Progenitor cell of endocrine pancreas (in vitro differentiated cells): ENCODE measurements at places on chromosomes 5 and 9.

- no peak for DNase-seq
These were observed 6.0 kb downstream of the B4GALT1 start for GRCh38 chr9:33161011-33161588.

DNA sequence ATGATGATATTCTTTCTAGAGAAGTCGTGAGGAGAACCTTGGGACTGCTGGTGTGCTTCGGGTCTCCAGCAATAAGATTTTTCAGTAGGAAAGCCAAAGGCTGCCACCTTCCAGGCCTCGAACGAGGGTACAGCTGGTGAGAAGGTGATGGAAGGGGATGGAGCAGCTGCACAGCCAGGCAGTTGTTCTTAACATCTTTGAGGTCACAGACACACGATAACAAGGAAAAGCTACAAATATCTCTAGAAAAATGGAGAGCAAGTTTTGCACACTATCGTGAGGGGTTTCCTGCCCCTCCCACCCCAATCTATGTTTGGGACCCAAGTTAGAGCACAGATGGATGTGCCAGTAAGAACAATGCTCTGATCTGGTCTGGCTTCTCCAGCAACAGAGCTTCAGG is 6.8 kb upstream of the IL7R start:
- DNase-seq: no peak

GRCh38 chr9:74610523-74611061 is 113.5 kb downstream of the RORB start:
- DNase-seq: no peak

DNA sequence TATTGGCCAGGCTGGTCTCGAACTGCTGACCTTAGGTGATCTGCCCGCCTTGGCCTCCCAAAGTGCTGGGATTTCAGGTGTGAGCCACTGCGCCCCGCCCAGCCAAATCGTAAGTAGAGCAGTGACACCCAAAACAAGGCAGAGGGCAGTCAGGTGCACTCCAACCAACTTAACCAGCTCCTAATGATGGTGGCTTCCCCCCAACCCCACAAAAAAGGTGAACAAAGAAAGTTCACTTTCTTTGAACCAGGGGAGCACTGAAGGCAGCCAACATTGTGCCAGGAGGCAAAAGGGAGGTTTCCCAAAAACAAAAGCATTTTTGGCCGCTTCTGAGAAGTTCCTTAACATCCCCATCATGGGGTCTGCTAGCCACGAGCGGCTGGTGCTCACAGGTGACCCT is 9.6 kb downstream of the GMCL2 start:
- no peak for DNase-seq

- no peak for DNase-seq
These were observed 156.3 kb downstream of the PARP8 start for GRCh38 chr5:50822761-50823160.

- no peak for DNase-seq
These were observed 58.4 kb upstream of the RAPGEF1 start for GRCh38 chr9:131798246-131798645.

GRCh38 chr9:112447283-112447761 is 39.3 kb upstream of the KIAA1958 start:
- DNase-seq: no peak

- no peak for DNase-seq
These were observed 146.5 kb downstream of the MEF2C start for GRCh38 chr5:88736494-88736893.

- DNase-seq: no peak
These were observed 92.1 kb downstream of the PBX3 start for GRCh38 chr9:125839317-125839716.

- DNase-seq: no peak
These were observed 54.9 kb upstream of the BOD1 start for GRCh38 chr5:173671121-173671949.

- no peak for DNase-seq
These were observed 106.0 kb downstream of the MVB12B start for GRCh38 chr9:126432659-126433058.

- no peak for DNase-seq
These were observed 39.8 kb downstream of the ANXA2R start for GRCh38 chr5:43000111-43000840.

DNA sequence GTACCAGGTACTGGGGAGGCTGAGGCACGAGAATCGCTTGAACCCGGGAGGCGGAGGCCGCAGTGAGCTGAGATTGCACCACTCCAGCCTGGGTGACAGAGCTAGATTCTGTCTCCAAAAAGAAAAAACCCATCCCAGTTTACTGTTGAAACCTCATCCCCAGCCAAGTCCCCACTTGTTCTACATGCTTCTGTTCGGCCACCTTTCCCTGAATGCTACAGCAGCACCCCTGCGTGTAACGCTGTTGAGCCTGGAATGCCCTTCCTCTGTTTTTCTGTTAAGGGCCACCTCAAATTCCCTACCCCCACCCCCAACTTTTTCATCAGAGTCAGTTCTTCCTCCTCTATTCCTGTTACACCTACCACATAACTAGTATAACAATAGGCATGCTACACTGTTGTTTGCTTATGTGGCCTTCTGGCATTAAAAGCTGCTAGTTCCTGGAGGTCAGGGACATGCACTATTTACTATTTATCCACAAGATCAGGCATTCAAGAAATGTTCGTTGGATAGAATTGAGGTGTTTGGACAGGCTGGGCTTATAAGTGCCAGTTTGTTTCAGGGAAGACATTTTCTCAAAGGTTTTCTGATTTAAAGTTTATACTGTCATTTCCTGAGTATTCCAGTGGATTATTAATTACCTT is 47.1 kb upstream of the C5orf47 start:
- no peak for DNase-seq

- DNase-seq: no peak
These were observed 127.0 kb downstream of the NNT start for GRCh38 chr5:43729846-43730478.

- DNase-seq: no peak
These were observed 1404.3 kb downstream of the MAT2B start for GRCh38 chr5:164909673-164910072.

- no peak for DNase-seq
These were observed 202.2 kb downstream of the GADD45G start for GRCh38 chr9:89807101-89807395.

- DNase-seq: no peak
These were observed 106.1 kb downstream of the SH3TC2 start for GRCh38 chr5:148956477-148957385.

GRCh38 chr5:170266570-170267381 is 30.8 kb downstream of the LCP2 start:
- DNase-seq: no peak

DNA sequence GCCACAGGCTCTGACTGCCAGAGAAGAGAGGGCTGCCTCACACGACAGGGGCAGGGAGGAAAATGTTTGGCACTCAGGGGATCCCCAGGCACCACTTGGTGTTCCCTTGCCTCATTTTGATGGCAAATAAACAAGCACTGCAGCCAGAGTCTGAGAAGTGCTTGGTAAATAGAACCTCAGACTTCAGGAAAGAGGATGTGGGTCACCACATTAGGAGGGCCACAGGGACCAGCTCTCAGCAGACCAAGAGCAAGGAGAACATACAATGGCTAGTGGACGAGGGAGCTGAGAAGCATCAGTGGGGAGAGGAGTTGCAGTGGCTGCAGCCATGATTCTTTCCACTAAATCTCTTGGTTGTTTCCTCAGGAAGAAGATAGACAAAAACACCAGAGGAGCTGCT is 413.9 kb downstream of the GADD45G start:
- no peak for DNase-seq

- no peak for DNase-seq
These were observed 284.9 kb downstream of the CEMIP2 start for GRCh38 chr9:71483436-71483835.

DNA sequence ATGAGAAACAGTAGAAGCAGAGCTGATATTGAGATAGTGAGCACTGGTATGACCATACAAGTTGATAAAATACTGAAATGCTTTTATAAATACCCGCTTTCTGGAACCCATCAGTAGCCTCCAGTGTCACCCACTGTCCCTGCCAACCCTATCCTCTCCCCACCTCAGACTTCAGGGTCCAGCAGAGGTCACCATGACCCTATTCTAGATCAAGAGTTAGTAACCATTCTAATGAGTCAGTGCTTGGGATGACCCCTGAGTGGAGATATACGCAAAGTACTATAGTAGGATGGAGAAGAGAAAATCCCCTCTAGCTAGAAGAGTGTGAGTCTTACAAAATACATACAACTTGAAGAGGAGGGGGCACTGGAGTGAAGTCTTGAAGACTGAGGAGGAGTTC is 297.9 kb upstream of the BRINP1 start:
- no peak for DNase-seq

DNA sequence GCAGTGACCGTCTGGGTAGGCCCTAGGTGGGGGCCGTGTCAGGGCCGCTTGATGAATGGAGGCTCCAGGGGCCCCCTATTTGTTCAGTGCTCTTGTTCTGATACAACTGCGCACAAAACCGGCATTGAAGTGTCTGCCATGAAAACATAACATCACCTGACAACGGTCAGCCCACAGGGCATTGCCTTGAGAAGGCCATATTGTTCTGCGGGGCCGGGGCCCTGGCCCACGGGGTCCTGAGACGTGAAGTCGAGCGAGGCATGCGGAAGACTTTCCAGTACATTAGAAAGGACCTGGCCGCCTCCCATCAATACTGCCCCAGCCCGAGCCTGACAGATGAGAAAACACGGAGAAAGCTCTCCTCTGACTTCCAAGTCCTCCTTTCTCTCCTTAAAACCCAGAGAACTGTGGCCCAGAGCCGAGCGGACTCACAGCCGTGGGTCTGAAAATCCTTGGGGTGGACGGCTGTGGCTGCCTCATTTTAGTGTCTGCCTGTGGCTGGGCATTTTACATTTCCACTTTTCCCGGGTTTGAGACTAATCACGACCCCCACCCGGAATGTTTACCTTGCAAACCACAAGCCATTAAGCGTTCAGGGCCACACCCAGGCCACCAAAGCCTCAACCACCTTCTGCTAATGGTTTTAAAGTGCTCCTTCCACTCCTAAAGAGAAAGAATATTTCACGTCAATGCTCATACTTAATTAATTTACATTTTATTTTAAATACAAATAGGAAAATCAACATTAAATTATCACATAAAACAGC is 391.0 kb upstream of the IRX2 start:
- DNase-seq: no peak

DNA sequence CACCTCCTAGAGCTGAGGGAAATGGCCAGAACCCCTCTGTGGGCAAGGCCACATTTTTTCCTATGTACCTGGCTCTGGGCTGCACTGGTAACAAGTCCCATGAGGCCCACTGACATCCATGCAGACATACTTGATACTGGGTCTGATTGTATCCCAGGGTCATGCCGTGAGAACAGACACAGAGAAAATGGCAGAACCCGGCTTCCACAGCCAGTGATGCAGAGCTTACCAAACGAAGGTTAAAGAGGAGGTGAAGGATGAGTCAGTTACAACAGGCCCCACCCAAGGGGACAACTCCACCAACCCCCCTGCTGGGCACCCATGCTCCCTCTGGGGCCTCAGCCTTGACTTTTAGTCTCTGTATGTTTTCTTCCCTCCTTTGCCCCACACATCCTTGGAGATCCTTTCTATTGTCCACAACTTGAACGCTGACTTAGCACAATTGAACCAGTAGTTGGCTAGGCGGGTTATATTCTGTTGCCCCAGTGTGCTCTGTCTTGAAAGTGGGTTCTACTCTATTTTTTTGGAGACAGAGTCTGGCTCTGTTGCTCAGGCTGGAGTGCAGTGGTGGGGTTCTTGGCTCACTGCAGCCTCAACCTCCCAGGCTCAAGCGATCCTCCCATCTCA is 93.5 kb downstream of the DAP start:
- DNase-seq: no peak

- no peak for DNase-seq
These were observed 7.1 kb upstream of the CFAP90 start for GRCh38 chr5:7857926-7858632.

DNA sequence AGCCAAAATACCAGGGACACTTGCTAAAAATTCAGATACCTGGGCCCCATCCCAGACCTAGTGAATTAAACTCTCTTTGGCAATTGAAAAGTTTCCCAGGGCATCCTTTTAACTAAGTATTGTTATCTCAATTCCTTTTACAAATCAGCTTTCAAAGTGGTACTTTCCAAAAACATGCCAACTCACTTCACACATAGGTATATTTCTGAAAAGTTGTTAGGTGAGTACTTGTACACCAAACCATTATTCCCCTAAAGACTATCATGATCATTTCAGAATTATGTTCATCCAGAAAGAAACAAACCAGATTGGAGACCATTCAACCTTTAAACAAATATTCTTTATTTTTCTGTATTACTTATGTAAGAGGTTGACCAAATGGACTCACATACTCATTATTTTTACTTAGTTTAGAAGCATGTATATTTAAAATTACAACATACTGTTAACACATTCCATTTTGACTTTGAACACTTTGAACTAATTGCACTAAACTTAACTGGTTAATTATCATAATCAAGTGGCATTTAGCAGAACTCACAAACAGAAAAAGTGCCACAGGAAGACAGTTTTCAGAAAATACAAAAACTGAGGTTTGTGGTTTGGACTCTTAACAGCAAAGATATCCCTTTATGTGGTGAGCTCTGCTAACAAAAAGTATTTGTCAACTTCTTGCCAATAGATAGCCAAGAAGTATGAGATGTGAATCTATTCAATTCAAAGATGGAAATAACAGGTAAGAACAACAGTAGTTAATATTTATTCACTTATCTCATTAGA is 40.7 kb downstream of the KIAA0825 start:
- no peak for DNase-seq

DNA sequence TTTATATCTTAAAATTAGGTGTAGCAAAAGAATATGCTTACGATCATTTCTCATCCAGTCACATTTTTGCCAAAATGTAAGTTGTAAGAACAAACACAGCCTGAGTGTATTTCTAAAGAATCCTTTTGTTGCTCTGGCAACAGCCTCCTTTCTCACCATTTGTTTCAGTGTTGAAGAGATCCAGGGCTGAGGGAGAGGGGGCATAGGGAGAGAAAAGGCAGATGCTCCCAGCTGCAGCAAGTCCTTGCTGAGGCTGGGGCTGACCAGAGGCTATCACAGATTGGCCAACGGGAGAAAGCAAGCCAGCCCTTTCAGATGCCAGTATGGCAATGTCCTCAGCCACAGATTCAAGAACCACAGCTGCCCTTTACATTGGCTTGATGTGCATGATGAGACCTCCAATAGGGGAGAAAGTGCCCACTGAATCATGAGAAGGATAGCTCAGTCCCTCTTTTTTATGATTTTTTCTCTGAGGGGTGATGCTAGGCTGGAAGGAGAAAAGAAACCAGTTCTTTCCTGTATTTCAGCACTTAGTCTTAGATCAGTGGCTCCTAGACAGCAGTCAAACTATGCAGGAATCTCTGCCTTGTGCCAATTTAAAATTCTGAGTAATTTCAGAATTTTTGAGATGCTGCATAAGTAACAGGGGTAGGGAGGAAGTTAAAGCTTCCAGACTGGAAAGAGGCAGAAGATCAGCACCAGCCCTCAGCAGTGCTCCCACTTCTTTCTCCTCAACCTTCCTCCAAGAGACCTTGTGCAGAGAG is 142.1 kb downstream of the LHFPL2 start:
- DNase-seq: no peak

GRCh38 chr5:140265845-140266244 is 37.1 kb downstream of the PFDN1 start:
- no peak for DNase-seq

GRCh38 chr5:124755565-124755964 is 9.1 kb upstream of the ZNF608 start:
- no peak for DNase-seq
